ENCODE measurements at places on chromosomes 3 and 15.

DNA sequence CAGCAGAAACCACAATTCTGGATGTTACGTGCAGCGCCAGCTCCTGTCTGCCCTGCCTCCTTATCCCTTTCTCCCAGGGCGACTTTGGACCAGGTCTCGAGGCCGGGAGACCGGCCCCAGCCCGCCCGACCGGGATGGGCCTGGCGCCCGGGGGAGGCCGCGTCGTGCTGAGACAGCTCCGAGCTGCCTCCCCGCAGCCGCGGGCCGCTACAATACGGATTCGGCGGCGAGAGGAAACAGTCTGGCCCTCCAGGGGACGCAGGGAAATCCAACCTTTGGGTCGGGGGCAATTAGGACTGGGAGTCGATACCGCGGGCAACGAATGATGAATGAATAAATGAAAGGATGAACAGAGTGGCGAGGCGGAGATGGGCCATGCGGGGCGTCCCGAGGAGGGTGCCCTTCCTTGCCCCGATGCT, 537 bp downstream of the GRAMD2A start:
- peaks cover 5% of the 10 kb centered on the region for H3K27me3 ChIP-seq
- H3K4me3 ChIP-seq, result peak overlapping the region; percentile 78
- peaks cover 36% of the 10 kb centered on the region for H3K36me3 ChIP-seq
- peak overlapping the region; percentile 82 for H3K27ac ChIP-seq
- DNase-seq, result no peak

DNA sequence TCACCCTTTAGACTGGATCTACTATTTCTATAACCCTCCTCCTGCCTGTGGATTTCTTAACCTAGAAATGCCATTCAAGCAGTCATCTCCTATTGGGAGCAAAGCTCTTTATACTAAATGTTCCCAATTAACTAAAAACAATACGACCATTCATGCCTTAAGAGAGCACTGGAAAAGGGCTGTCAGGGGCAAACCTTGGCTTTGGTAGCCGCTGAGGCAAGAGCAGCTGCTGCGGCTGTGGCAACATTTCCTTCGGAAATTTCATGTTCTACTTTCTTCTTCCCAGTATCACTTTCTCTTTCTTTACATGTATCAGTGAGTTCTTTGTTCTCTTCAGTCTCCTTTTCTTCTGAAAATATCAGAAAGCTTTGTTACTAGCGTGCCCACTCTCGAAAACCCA, 56.3 kb upstream of the CSPG5 start:
- no peaks in the 10 kb centered on the region for H3K4me1 ChIP-seq
- H3K27me3 ChIP-seq, result no peaks in the 10 kb centered on the region
- H3K4me3 ChIP-seq, result no peak overlapping the region
- H3K27ac ChIP-seq, result peak overlapping the region; percentile 14
- peaks cover 9% of the 10 kb centered on the region for H3K36me3 ChIP-seq

GRCh38 chr15:89143503-89144162, 55.4 kb downstream of the ABHD2 start:
- H3K4me3 ChIP-seq, result no peak overlapping the region
- H3K4me1 ChIP-seq, result peaks cover 68% of the 10 kb centered on the region
- no peak for DNase-seq
- H3K36me3 ChIP-seq, result no peaks in the 10 kb centered on the region
- peak overlapping the region; percentile 62 for H3K27ac ChIP-seq
- no peaks in the 10 kb centered on the region for H3K27me3 ChIP-seq

DNA sequence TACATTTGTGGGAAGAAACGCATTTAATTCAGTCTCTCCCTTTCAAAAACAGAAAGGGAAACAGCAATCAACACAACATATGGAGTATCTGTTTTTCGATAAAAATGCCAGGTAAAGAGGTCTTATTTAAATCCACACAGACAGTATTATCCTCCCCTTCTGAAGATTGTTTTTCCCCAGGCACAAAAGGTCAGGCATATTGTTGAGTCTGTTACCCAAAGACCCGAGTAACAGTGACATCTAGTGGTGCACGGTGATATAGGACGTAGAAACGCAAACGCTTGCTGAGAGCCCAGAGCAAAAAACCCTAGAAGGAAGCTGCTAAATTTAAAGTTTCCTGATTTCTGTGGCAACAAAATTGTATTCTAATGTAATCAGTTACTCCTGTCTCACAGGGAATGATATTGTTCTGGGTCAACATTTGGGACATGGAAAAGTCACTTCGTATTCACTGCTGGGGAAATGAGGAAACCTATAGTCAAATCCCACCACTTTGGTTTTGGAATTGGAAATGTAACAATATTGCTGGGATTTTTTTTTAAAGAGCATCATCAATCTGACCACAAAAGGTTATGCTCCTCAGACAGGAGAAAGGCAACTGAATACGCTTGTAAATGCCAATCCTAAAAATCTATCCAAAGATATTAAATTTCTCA, 312.7 kb upstream of the CCDC54 start:
- peak; percentile 92 for DNase-seq
- H3K4me1 ChIP-seq, result peaks cover 47% of the 10 kb centered on the region
- no peaks in the 10 kb centered on the region for H3K27me3 ChIP-seq
- peak overlapping the region; percentile 36 for H3K27ac ChIP-seq

- no peak overlapping the region for H3K27ac ChIP-seq
- no peaks in the 10 kb centered on the region for H3K4me1 ChIP-seq
- H3K27me3 ChIP-seq, result no peaks in the 10 kb centered on the region
- DNase-seq, result no peak
- H3K36me3 ChIP-seq, result peaks cover 10% of the 10 kb centered on the region
- no peak overlapping the region for H3K4me3 ChIP-seq
These were observed 16.8 kb upstream of the ABHD2 start for GRCh38 chr15:89071471-89071870.

Data from tibial nerve (tissue), 4 donors.